HCT116 (cell line): ENCODE measurements at places on chromosomes 6 and 20.

DNA sequence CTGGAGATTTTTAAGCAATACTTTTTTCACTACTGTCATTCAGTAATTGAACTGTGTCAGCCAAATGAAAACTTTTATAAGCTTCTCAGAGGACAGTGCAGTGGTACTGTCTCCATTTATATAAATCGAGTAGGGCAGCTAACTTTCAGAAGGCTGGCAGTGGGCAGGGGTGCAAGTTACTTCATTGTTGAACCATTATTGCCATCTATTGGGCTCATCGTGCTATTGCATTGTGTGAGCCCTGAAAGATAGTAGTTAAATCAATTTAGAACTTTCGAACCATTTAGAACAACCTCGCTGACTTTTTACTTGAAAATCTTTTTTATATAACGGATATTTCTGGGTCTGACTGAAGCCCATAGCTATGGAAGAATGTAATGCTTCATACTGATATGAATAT lies 347.8 kb upstream of the PLCB4 start:
- peak; percentile 18 for DNase-seq

DNA sequence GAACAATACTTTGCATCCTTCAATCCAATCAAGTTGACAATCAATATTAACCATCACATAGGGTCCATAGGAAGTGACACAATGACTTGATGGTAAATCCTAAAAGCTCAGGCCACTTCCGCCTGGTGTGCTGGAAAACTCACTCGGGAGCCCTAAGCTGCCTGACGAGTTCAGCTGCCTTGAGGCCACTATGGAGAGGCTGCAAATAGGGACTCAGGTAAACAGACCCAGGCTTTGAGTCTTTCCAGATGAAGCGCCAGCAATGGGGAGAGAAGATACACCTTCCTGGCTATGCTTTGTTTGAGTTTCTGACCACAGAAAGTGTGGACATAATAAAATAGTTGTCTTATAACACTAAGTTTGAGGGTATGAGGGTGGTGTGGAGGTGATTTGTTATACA lies 112.6 kb downstream of the GPR63 start:
- DNase-seq, result no peak

- no peak for DNase-seq
Observed at GRCh38 chr20:3697588-3698305, 14.7 kb downstream of the SIGLEC1 start.

DNA sequence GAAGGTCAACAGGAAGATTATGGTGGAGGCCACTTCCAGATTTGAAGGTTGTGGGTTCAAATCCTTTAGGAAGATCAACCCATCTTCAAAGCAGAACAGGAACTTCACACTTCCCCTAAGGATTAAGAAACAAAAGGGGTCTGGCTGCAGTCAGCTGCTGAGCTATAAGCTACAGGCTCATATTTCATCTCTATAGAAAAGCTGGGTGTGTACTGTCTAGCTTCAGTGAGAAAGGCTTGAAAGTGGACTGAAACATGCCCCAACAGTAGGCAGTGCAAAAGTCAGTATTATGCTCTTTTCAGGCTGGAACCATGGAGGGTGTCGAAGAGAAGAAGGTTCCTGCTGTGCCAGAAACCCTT lies 60.1 kb upstream of the SPDEF start:
- DNase-seq, result no peak

GRCh38 chr6:33194431-33194979 lies 2.2 kb upstream of the COL11A2 start:
- no peak for DNase-seq

- no peak for DNase-seq
Observed at GRCh38 chr20:36574366-36575135, 1.2 kb downstream of the TGIF2 start.

GRCh38 chr20:50977066-50978021 lies 18.7 kb downstream of the MOCS3 start:
- no peak for DNase-seq

DNA sequence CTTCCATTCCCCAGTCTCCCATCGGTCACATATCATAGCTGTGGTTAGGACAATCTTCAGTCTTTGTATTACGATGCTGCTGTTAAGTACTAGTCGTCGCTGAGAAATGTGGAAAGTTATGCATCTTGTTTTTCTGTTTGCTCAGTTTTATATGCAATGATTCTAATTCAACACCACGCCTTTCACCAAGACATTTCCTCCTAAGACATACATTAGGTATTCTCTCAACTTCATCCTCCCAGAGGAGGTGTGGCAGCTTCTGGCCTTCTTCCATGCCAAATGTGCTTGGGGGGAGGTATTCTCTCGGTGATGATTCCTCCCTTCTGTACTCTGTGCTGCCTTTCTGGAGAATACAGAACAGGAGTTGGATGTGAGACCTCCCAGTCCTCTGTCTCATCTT lies 66.1 kb downstream of the B4GALT5 start:
- DNase-seq, result no peak

GRCh38 chr20:48747840-48748414 lies 79.9 kb downstream of the PREX1 start:
- no peak for DNase-seq

- no peak for DNase-seq
Observed at GRCh38 chr6:32972353-32973143, 4.2 kb downstream of the BRD2 start.

GRCh38 chr6:170369403-170369802 lies 62.8 kb downstream of the FAM120B start:
- no peak for DNase-seq

DNA sequence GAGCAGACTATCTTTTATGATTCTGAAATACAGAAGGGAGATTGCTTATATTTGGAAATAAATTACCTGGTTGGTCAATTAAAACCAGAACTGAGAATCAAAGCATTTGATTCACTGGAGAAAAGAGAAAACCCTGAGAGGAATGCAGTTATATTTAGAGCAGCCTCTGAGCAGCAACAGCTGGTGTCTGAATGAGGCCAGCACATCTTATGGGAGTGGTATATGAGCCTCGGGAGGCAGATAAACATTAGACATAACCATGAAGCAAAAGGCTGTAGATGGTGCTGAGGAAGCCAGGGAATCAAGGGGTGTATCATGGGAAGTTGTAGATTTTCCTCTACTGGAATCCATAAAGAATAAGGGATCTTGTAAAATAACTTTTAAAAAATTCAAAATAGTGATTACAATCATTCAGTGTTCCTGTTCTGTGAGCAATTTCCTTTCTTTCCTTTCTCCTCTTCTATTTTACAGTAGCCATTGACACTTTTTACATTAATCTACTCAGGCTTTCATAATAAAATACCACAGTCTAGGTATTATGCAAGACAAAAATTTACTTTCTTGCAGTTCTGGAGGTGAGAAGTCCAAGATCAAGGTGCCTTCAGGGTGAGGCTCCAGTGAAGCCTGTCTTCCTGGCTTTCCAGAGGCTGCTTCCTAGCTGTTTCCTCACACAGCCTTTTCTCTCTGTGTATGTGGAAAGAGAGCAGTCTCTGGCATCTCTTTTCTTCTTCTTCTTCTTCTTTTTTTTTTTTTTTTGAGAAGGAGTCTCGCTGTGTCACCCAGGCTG lies 32.8 kb upstream of the ENPP5 start:
- no peak for DNase-seq
